ENCODE measurements at places on chromosomes 11 and 22.

DNA sequence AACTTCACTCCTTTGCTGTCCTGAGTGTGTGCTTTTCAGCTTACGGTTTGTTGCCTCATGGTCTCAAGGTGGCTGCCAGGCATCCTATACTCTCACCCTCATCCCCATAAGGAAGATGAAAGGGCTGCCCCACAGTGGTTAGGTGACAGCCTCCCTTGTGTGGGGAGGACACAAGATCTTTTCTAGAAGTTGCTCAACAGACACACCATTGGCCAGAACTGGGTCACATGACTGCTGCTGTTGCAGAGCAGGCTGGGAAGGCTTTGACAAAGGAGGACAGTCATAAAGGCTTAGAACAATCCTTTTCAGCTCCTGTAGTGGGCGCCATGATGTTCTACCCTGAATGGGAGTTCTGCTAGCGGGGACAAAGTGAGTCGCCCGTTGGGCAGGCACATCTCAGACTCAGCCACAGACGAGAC, 69.7 kb upstream of the RASD2 start:
- no peak for DNase-seq

DNA sequence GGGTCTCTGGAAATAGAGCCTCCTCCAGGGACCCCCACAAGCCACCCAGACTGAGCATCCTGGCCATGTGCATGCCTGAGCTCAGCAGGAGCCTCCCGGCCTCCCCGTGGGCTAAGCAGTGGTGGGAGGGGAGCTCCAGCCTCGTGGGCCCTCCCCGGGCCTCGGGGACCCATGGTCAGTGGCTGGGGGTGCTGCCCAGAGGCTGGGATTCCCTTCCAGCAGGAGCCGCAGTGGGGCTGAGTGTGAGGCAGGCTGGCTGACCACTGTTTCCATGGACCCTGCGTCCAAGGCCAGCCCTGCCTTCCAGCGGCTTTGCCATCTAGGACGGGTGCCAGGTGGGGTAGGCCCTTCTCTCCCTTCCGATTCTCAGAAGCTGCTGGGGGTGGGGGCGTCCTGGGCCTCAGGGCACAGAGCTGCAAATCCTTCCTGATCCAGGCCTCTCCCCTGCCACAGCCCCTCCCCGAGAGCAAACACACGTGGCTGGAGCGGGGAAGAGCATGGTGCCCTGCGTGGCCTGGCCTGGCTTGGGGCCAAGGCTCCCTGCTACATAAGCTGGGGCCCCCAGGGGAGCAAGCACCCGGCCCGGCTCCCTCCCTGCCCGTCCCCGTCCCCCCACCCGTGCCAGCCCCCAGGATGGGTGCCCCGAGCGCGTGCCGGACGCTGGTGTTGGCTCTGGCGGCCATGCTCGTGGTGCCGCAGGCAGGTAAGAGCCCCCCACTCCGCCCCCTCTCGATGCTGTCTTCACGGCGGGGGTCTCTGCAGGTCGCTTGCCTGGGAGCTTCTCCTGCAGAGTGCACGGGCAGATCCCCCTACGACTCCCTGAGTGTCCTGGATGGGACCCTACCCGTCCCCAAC, at the start of gene MUC5B:
Gene MUC5B, plus strand, starts transcription at position 576 of the 855 bp plus-strand sequence. Its CDS starts 58 bp downstream, at position 634.
- no peak for DNase-seq

DNA sequence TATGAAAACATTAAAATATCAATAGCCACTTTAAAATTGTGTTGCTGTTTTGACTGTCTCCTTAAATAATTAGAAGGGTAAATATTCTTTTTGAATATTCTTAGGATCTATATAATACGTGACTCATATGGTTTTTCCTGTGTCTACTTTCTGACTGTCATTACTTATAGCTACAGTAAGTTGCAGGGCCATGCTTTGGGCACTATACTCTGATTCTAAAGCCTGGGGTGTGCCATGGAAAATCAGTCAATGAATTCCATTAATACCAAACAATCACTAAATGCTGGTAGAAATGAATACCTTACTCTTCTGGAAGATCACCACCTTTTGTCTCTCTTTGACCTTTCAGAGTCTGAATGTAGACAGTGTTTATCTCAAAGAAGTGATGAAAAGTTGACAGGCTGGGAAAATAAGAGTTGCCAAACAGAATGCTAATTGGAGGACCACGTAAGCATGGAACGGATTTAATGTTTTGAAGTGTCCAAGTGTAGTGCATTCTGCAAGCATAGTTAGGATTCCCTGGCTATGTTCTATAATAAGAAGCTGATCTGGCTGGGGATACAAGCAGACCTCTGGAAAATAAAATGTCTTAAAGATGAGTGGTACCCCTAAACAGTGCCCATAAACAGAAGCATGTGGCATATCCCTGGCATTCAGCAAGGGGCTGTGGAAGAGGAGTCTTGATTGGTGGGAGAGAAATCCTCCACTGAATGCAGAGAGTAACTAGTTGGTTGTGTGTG, 16.8 kb downstream of the LUZP2 start:
- DNase-seq, result no peak

- DNase-seq, result no peak
These were observed 49.7 kb downstream of the EXT2 start for GRCh38 chr11:44145011-44145775.

DNA sequence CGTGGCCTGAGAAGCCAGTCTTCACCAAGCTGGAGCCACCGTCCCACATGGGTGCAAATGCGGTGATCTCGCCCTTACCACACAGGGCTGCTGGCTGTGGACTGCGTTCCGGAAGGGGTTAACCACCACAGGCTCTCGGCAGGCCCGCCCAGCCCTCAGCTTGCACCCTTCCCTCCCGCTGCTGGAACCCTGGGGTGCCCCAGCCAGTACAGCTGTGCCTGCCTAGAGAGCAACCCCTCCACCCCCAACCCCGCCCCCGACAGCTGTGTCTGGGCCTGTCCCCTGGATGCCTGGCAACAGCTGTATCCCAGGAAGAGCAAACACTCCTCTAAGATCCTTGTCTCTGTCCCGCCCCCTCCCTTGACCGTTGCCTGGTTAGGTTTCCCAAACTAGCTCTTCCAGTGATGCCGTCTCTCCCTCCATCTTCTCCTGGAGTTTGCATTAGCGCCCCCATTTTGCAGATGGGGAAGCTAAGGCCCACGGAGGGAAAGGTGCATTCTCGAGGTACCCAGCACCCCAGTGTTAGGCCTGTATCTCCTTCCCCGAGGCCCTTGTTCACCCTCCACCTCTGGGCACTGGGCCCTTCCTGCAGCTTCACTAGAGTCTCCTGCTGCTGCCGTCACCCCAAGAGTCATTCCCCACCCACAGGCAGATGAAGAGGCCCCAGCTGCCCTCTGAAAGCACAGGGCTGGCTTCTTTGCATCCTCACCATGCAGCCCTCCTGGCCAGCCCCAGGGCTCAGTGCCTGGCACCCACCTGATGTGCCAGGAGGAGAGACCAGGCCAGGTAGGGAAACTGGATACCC, 12.6 kb upstream of the COX8A start:
- no peak for DNase-seq

GRCh38 chr11:83511646-83512045, 225.5 kb upstream of the CCDC90B start:
- DNase-seq, result no peak

- DNase-seq, result no peak
These were observed 8.9 kb downstream of the ZNRF3 start for GRCh38 chr22:28892175-28892731.

DNA sequence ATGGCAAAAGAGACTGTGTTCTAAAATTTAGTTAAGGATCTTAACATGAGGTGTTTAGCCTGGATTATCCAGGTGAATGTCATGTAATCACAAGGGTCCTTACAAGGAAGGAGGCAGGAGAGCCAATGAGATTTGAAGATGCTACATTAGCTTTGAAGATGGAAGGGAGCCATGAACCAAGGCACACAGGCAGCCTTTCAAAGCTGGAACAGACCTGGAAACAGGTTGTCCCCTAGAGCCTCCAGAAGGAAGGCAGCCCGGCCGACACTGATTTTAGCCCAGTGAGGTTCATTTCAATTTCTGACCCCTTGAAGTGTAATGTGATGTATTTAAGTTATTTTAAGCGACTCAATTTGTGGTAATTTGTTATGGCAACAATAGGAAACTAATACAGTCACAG, 195.3 kb upstream of the MTMR2 start:
- DNase-seq, result no peak

GRCh38 chr11:19511413-19512183, 201.0 kb upstream of the NAV2 start:
- no peak for DNase-seq

- DNase-seq, result no peak
These were observed 9.0 kb downstream of the NAT10 start for GRCh38 chr11:34114471-34114870.

- no peak for DNase-seq
These were observed 43.2 kb downstream of the USP47 start for GRCh38 chr11:11884774-11885481.

DNA sequence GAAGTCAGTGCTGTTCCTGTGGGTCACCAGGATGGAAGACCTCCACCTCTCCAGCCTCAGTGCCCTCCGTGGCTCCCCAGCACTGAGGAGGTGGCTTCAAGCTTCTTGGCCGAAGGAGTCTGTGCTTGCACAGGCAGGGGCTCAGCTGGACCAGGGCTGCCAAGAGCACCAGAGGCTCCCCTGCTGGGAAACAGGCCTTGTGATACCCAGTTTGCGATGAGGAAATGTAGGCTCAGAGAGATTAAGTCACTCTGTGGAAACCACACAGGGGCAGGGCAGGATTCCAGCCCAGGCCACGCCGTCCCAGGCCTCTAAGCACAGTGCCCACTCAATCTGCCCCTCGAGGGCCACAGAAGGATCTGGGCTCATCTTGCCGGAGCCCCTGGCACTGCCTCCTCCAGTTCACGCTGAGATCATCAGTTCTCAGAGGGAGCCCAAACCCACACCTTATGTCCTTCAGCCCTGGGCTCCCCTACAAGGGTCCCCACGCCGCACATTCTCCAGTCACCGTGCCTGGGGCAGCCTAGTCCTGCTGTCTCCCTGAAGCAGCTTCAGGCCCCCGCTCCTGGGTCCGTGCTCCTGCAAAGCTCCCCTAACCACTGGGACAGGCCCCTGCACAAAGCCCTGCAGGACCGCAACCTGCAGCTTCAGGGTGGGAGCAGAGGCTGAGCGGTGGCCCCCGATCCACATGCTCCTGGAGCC, 21.6 kb downstream of the ANO1 start:
- no peak for DNase-seq

DNA sequence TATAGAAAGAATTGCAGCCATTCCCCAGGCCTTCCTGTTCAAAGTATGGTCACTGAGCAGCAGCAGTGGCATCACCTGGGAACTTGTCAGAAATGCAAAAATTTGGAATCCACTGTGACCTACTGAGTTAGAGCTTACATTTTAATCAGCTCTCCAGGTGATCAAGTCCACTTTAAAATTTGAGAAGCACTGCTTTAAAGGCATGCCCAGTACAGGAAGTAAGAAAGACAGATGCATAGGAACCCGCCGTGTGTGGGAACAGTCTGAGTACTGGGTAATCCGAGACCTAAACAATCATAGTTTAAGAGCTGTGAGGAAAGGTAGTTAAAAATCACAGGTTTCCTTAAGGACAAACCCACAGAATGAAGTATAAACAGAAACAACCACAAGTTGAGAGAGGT, 462.4 kb downstream of the RAB38 start:
- no peak for DNase-seq

- DNase-seq, result peak; percentile 24
These were observed 120.5 kb upstream of the RASSF10 start for GRCh38 chr11:12888525-12889158.

DNA sequence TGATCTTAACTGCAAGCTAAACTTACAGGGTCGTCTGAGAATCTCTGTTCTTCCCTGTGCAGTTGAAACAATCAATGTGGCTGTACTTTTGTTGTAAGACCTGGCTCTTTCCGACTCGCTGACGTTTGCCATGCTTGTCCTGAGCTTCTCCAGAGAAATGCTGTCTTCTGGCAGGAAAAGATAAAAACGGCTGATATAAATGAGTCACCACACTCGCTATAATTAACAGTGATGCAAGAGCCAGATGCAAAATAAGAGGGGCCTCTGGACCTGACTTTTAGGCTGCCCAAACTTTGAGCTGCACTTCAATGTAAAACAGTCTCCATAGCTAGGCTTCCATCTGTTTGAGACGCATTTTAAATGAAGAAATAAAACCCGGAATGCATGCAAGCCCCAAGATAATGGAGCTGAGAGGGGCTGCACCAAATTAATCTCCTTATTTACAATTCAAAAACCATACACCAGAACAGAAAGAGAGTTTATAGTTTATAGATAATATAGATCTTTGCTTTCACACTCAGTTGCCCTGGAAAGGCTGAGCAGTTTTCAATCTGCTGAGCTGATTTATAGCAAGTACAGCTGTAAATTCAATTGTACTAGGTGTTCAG, 48.5 kb downstream of the WT1 start:
- DNase-seq, result no peak

- DNase-seq, result no peak
These were observed 866 bp downstream of the GP1BB start for GRCh38 chr22:19723983-19724827.

DNA sequence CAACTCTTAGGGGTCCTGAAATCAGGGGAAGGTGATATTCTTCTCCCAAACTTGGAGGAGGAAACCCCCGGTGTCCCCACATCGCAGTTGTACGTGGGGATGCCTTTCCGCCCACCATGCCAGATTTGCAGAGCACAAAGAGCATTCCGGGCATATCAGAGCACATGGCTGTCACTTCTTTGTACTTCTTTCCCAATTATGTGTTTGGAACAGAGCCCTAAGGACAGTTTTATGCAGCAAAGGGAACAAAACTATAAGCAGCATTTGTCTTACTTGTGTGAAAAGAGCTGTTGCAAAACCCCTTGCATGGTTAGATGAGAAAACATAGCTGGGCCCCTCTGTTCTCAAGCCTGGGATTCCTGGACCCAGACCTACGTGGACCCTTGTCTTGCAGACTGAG, 41.2 kb downstream of the NTM start:
- no peak for DNase-seq

GRCh38 chr11:23947883-23948282, 549.0 kb upstream of the LUZP2 start:
- DNase-seq, result no peak

GRCh38 chr11:22304337-22304961, 33.7 kb upstream of the SLC17A6 start:
- DNase-seq, result no peak

GRCh38 chr11:61532134-61533038, 23.8 kb downstream of the LRRC10B start:
- no peak for DNase-seq

GRCh38 chr22:31753005-31753633, 700 bp upstream of the DEPDC5 start:
- no peak for DNase-seq

DNA sequence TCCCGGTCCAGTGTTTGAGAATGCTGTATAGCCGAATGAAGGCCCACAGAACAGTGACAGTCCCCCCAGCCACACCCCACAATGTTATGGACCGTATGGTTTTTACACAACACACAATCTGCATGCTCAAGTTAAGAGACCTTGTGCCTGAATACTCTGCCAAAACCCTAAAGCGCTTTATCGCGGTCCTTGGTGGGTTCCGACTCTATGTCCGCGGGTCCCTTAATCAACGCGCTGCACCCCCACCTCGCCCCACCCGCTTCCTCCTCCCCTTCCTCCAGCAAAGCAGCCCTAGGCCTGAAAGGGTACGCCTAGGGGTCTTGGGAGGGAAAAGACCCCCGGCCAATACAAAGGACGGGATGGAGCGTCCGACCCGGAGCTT, 442 bp downstream of the COPB1 start:
- DNase-seq, result peak; percentile 17
